ENCODE measurements at places on chromosomes 1 and 21.

DNA sequence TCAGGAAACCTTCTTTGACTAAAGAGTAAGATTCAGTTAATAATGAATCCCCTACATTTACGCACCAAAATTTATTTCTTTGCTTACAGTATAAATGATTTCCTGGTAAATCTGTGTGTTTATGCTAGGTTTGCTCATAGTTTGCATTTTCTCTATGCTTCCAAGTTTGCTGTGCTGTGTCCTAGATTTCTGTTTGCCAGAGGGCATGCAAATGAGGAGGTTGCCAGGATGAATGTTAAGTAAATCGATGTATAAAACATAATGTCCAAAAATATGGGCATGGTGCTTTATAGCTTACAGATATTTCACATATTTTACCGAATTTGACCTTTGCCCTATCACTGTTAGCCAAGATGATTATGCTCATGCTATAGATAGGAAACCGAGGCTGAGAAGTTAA is 63.8 kb downstream of the TBX19 start:
- DNase-seq = no peak

DNA sequence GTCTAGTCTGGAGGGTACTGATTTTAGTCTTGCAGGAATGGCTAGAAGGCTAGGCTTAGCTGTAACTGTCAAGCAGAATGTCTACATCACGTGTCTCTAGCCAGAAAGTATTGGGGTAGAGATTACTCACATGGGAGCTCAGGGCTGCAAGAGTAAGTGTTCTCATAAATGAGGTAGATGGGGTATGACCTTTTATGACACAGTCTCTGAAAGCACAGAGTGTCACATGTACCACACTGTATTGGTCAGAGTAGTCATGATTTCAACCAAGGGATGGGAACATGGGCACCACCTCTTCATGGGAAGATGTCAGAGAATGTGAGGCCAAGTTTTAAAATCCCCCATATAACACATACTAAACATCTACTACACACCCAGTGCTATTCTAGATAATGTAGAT is 2.9 kb downstream of the FYB2 start:
- no peak for DNase-seq

DNA sequence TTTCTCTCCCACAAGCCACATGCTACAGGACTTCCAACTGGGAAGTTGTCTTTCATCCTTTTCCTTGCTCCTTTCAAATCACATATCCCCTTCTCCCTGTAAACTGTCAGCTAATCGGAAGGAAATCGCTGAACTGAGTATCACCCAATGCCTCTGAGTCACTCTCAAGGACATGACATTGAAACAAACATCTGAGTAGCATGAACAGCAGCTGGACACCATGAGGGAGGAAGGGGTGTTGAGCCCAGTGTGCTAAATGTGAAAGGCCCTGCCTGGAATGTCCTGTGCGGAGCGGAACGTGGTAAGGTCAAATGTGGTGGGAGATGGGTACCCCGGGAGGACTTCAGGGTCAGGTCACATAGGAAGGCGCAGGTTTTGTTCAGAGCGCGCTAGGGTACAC is at the start of gene OR2AJ1:
Gene OR2AJ1 (plus strand): TSS at position 22 of the 400 bp plus-strand sequence. CDS start 8,880 bp downstream, outside the sequence.
- no peak for DNase-seq

- DNase-seq = no peak
Observed at GRCh38 chr1:53622531-53622930, 116.4 kb downstream of the GLIS1 start.

- no peak for DNase-seq
Observed at GRCh38 chr1:98766255-98766654, 104.7 kb downstream of the SNX7 start.

GRCh38 chr21:35984654-35985361 is 75.5 kb downstream of the SETD4 start:
- DNase-seq = no peak

GRCh38 chr1:4071653-4072052 is 171.6 kb upstream of the C1orf174 start:
- no peak for DNase-seq

DNA sequence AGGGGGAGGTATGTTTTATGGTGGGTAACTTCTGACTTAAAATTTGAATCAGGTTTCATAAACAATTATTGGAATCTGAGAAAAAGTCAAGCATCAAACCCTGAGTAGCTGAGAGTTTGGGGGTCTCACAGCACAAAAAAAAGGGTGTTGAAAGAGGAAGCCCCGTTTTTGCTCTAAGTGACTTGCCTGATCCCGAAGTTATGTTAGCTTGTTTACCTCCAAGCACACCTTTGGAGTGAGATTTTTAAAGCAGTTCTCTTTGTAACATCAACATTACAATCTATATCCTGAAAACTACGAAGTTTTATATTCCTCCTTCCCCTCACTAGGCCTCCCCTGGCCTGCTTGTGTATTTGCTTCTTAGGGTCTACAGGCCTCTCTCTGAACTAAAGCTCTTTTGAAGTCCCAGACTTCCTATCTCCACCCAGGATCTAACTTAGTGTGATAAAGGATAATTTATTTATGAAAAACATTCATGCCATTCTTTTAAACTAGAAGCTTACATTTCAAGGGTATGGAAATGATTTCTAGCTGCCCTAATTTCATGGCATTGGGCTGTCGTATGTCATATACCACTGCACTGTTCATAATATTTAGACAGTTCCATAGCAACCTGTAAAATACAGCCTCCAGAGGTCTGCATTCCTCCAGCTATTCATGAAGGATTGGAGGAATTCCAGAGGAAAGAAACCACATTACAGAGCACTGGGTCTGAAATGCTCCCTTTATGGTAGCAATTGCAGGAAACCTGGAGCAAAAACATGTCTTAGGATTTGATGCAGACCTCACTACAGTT is 36.1 kb upstream of the RGS1 start:
- no peak for DNase-seq
